ENCODE measurements at places on chromosomes 6 and 20.

GRCh38 chr6:122730775-122731386, 48.6 kb upstream of the FABP7 start:
- no peak for DNase-seq

GRCh38 chr6:149454346-149454848, 30.4 kb downstream of the ZC3H12D start:
- DNase-seq = no peak

- no peak for DNase-seq
Observed at GRCh38 chr6:139530561-139530960, 156.1 kb upstream of the CITED2 start.

GRCh38 chr6:27668442-27669294, 195.8 kb upstream of the ZNF184 start:
- no peak for DNase-seq

DNA sequence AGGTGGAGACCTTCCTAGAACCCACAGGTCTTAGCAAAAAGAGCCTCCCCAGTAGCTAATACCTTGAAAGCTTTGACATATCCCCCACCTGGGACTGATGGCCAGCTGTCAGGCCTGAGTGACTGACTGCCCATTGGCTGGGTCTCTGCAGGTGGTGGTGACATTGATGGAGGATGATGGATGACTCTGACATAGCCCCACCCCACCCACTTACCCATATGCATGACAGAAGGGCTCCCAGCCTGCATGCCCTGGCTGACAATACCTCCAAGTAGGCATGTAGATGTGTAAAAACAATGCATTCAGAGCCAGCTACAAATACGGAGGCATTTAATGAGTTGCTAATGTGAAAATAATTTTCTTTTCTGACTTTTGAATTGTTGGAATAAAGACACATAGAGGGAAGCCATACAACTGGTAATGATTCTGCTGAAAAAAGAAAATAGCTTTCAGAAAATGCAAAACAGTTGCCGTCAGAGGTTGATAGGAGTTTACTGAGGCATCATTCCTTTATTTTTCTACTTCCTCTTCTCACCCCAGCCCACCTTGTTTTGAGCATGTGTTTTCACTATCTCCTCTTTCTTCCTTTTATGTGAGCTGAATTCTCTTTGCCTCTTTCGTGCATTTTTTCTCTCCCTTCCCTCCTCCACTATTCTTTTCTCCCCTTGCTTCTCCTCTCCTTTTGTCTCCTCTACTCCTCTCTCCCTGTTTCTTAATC, 70.6 kb downstream of the OLIG3 start:
- DNase-seq = no peak

- DNase-seq = no peak
Observed at GRCh38 chr20:50245498-50246366, 55.1 kb downstream of the CEBPB start.

GRCh38 chr20:54397292-54398140, 77.9 kb upstream of the DOK5 start:
- DNase-seq = no peak

GRCh38 chr20:44742304-44743079, 3.2 kb upstream of the KCNK15 start:
- DNase-seq = no peak

GRCh38 chr6:52877168-52877567, 32.3 kb downstream of the GSTA3 start:
- DNase-seq = no peak

- no peak for DNase-seq
Observed at GRCh38 chr6:161940519-161940918, 666.7 kb upstream of the AGPAT4 start.

GRCh38 chr6:3843379-3844096, 5.6 kb upstream of the FAM50B start:
- no peak for DNase-seq

Measured in stimulated activated naive CD4-positive, alpha-beta T cell (primary cell).